ENCODE measurements at places on chromosomes 11 and 22.

DNA sequence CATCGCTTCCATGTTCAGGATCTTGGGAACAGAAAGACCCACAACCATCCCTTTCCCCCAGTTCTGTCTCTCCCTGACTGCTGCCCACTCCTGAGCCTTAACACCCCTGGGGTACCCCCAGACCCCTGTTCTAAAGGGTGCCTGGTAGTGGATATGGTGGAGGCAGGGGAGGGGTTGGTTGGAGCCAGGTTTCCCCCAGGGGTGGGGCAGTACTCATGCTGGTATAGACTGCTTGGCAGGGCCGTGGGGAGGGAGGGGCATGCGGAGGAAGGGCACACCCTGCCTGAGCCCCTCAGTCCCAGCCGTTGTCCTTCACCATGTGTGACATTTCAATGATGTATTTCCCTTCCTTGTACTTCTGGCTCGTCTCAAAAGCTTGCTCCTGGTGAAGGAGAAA, 4.0 kb downstream of the YPEL4 start:
- DNase-seq: no peak

DNA sequence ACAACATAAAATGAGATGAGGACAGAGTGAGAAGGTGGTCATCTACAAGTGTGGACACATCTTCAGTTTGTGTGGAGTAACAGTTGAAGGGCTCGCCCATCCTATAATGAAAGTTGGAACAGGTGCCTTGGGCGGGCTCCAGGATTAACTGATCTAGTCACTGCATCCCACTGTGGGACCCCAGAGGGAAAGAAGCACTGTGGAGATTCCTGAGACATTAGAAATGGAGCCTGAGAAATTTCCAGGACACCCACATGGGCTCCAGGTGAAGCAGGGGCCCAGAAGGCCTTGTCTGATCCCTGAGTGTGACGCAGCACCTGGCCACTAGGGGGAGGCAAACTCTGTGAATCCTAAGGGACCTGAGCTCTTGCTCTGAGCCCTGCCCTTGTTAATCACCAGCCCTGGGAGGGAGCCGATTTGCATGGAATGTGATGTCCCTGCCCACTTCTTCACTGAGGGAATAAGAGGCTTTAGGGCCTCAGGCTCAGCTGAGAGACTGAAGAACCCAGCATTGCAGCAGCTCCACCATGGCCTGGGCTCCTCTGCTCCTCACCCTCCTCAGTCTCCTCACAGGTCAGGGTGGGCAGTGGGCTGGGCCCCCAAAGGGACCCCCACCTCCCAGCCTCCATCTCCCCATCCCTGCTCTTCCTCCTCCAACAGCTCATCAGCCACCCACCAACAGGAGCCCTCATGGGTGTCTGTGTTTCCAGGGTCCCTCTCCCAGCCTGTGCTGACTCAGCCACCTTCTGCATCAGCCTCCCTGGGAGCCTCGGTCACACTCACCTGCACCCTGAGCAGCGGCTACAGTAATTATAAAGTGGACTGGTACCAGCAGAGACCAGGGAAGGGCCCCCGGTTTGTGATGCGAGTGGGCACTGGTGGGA, 98.4 kb downstream of the VPREB1 start:
- no peak for DNase-seq

DNA sequence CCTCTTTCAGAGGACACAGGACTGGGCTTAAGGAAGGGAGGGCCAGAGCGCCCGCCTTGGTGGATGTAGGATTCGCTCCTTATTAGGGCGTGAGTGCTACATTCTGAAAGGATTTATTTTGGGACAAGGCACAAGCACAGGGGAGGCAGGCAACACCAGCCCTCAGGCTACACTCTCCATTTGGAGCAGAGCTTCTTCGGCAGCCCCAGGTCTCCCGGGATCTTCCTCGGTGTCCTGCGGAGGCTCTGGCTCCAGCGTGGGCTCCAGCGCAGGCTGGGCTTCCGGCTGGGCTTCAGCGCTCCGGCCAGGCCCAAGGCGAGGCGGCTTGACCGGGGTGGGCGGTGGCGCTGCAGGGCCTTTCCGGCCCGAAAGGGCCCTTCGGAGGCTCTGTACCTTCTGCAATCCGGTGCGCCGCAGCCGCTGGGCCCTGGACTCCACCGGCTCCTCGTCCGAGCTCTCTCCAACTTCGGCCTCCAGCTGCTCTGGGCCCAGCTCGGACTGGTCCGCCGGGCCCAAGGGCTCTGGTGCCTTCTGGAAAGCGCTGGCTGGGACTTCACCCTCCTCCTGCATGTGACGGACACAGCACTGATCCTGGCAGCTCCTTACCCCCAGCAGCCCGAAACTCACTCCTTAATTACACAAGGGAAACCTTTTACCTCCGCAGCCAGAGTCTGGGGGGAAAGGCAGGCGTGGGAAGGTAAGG, 1.1 kb downstream of the CAVIN3 start:
- no peak for DNase-seq

DNA sequence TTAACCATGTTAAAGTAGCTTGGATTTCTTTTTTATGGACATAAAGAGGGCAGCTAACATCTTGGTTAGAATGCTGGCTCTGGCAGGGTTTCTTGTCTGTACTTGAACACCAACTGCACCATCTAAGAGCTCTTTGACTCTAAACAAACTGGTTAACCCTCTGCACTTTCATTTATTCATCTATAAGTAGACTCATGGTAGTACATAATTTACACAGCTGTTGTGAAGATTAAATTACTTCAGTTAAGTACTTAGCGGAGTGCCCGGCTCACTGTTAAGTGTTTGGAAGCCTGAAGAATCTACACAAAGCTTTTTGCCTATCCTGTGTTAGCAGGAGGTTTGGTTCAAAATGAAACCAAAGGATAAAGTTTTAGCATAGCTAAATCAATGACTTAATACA, 846.2 kb upstream of the API5 start:
- DNase-seq: no peak

DNA sequence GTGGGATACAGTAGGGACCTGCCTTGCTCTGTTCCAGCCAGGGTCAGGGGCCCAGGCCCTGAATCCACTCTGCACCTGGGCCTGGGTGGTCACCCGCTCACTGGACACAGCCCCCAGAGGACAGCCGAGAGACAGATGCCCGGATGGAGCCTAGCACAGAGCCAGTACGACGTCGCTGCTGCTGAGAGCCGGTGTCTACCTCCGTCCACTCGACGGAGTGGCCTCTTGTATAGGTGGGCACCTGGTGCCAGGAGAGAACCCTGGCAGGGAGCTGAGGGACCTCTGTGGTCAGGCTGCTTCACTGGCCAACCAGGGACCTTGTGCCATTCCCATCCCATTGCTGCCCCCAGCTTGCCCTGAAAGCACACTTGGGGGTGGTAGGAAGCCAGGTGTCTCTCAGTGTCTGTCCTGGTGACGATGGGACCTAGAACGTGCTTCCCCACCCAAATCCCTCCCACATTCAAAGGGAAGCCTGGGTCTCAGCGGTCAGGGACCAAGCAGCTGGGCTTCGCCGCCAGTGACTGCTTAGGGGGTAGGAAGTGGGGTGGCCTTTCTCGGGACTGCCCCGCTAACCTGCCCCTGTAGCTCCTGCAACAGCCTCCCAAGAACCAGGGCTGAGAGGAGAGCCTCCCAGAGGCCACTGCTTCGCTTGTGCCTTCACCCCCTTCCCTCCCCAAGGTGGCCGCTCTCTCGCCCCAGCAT, 10.3 kb upstream of the CERK start:
- no peak for DNase-seq

DNA sequence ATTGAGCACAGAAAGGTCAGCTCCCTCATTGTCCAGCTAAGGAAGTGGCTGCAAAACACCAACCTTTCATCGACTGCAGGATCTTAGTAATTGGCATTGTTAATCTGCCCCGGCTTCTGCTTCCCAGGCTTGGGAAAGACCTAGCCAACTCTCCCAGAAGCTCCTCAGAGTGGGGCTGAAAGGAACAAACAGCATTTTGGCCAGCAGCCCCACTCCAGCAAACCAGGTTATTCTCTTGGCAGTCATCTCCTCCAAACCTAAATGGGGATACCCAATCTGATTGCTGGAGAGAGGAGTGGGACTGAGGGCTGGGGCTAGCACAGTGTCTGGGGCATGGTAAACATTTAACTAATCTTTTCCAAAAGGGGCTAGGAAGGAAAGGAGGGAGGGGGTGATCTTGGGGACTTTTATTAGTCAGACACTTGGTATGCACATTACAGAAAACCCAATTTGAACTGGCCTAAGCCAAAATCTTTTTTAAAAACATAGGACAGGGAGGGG, 294.4 kb downstream of the MN1 start:
- DNase-seq: no peak

DNA sequence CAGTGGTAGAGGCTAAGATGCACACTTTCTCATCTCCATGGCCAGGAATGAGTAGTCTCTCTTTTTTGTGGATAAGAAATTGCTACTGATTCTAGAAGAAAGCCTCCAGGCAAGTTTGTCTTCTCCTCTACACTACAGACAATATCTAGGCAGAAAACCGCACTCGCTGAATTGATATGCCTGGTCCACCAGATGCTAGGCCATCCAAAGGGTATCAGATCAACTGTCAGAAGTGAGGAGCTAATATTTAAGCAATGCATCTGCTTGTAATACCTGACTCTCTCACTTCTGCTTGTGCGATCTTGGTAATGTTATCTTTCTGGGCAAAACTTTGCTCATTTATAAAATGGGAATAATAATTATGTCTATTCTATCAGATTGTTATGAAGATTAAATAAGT, 45.0 kb downstream of the CASP12 start:
- DNase-seq: no peak

- DNase-seq: no peak
Measured at GRCh38 chr11:66279092-66279734, 1.2 kb downstream of the CNIH2 start.

DNA sequence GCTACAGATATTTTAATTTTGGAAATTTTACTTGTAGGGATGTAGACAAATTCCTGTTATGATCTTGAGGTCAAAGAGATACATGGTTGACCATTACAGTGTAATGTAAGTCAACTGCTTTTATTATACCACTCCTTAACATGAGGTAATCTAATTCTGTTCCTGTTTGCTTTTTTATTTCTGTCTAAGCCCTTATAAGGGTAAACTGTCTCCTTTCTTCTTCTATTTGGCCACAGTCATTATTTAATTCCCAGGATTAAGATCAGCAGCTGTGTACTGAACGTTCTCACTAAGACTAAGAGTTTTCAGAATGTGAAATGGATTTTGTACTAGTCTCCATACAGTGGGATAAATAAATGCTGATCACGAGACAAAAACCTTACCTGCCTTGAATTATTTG, 32.8 kb downstream of the C2CD3 start:
- DNase-seq: no peak

GRCh38 chr11:105260976-105261375, 121.4 kb upstream of the CARD18 start:
- no peak for DNase-seq

- no peak for DNase-seq
Measured at GRCh38 chr11:115191761-115192160, 312.5 kb downstream of the CADM1 start.

GRCh38 chr11:126968915-126969314, 31.7 kb downstream of the KIRREL3 start:
- no peak for DNase-seq

GRCh38 chr22:41862160-41862529, 29.2 kb downstream of the SREBF2 start:
- DNase-seq: no peak

DNA sequence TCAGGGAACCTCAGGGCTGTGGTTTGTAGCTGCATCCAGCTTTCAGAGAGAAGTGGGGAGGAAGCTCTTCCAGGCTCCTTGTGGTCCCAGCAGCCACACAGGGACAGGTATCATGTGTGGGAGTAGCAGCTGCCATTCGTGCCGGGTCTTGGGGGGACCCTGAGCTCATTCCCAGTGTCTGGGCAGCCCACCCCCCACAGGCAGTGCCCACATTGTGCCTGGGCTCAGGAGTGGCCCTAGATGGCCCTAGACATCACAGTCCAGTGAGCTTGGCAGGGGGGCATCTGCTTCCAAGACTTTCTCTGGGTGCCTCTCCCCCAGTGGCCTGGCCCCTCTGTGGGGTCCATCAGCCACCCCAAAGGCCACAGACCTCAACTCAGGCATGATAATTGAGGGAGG, 619.7 kb downstream of the BRD1 start:
- DNase-seq: no peak

- no peak for DNase-seq
Measured at GRCh38 chr11:9748361-9748970, 84.6 kb downstream of the SWAP70 start.

GRCh38 chr11:19769820-19770219, 57.2 kb downstream of the NAV2 start:
- peak; percentile 57 for DNase-seq

- no peak for DNase-seq
Measured at GRCh38 chr11:69155302-69156234, at the start of gene SMIM38. Gene SMIM38 (plus strand): TSS chr11:69155935. CDS start chr11:69157847, 1,912 bp downstream.

DNA sequence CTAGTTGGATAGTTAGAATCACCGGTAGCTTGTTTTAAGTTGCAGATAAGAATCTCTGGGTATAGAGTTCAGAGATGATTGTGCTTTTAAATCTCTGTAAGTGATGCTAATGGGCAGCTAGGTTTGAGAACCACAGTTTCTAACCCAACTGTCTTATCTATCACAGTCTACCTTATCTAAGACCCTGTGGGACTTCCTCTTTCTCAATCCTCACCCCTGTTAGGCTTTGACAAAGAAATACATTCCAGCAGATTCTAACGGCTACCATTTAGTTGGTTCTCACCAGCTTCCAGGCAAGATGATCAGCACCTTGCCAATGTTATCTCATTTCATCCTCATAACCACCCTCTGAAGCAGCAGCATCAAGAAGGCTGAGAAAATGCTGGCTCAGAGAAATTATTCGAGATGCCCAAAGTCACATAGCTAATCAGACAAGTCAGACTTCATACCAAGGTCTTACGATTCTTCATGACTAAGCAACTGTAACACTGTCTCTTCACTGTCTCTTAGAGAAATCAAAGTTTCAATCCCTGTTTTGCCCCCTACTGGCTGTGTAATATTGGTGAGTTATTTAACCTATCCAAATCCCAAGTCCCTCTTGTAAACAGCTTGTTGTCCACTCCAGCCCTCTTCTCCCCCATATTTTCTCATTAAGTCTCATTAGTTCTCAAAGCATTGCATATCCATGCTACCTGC, 192.4 kb upstream of the API5 start:
- DNase-seq: no peak

Measured in AG09309 (cell line).